ENCODE measurements at places on chromosomes 6 and 20.

DNA sequence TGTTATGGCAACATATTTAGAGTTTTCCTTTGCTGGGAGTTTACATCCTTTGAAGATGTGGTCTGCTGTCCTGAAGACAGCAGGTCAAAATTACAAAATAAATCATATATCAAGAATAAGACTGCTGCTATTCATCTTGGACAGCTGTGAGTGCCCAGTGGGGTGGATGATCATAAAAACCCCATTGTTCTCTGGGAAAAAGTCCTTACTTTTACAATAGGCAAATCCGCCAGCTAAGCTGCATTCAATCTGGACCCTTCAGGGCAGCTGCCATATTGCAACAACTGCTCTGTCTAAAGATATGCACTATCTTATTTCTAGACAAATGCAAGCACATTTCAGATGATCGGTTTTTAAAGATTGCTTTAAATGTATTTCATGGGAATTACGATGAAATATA is 19.4 kb downstream of the CASS4 start:
- no peak for DNase-seq

DNA sequence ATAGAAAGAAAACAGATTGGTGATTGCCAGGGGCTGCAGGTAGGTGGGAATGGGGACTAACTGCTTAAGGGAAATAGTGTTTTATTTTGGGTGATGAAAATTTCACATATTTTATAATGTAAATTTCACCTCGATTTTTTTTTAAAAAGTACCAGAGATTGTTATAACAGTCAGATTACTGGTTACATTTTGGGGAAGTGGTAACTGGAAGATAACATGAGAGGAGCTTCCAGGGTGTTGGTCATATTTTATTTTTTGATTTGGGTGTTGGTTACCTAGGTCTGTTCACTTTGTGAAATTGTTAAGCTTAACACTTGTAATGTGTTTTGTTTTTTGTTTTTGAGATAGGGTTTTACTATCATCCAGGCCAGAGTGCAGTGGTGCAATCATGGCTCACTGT is 17.2 kb upstream of the CRIP3 start:
- no peak for DNase-seq

- DNase-seq: peak; percentile 85
Observed at GRCh38 chr6:28943557-28944411, 20.0 kb upstream of the TRIM27 start.

DNA sequence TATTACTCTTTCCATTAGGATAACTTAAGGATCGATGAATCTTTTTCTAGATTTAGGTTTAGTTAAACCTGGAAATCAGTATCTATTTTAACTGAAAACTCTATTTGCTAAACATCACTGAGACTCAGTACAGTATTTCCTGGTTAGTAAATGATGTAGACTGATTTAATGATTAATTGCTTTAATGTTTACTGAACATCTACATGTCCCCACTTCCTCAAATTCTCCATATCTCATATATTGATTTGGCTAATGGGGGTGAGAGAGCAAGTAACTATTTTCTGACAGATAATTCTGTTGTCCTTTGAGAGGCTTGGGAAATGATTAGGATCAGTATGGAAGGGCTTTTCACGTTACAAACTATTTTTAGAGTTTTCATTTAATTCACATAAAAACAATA is 10.3 kb downstream of the MKKS start:
- DNase-seq: no peak

GRCh38 chr20:46349035-46349741 is 40.9 kb upstream of the CDH22 start:
- peak; percentile 64 for DNase-seq

GRCh38 chr20:21238818-21239536 is 64.2 kb upstream of the XRN2 start:
- DNase-seq: no peak

GRCh38 chr6:111658462-111659154 is 52.9 kb upstream of the TRAF3IP2 start:
- DNase-seq: no peak

GRCh38 chr6:2531426-2532215 is 219.1 kb downstream of the MYLK4 start:
- DNase-seq: no peak

- DNase-seq: peak; percentile 56
Observed at GRCh38 chr20:44070139-44070900, 116.7 kb downstream of the JPH2 start.

DNA sequence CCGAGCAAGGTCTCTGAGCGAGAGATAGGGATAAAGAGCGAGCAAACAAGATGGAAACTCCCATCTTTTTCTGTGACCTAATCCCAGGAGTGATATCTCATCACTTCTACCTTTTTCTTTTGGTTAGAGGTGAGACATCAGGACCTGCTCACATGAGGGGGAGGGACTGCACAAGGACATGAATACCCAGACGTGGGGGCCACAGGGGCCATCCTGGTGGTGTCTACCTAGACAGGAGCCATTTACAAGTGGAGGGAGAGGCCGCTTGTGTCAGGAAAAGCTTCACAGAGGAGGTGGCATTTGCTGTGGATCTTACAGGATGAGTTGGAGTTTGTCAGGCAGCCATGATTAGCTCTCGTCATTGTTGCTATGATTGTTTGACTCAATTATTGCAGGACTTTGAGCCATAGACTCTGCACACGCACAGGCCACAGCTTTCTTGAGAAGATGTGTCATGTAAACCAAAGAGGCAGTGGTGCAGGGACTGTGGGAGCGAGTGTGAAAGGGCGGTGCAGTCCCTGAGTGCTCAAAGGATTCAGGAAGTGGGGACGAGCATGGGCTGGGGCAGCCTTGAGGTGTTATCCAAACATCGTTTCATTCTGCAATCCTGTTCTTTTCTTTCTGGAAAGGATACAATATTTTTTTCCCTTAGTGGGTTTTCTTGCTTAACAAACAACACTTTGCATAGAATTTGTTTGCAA is 7.7 kb downstream of the NPEPL1 start:
- peak; percentile 40 for DNase-seq

- DNase-seq: no peak
Observed at GRCh38 chr20:8020314-8021079, 936 bp upstream of the TMX4 start.

- no peak for DNase-seq
Observed at GRCh38 chr6:131331873-131332781, 196.9 kb downstream of the AKAP7 start.

GRCh38 chr6:74964871-74965441 is 240.9 kb downstream of the COL12A1 start:
- DNase-seq: no peak

DNA sequence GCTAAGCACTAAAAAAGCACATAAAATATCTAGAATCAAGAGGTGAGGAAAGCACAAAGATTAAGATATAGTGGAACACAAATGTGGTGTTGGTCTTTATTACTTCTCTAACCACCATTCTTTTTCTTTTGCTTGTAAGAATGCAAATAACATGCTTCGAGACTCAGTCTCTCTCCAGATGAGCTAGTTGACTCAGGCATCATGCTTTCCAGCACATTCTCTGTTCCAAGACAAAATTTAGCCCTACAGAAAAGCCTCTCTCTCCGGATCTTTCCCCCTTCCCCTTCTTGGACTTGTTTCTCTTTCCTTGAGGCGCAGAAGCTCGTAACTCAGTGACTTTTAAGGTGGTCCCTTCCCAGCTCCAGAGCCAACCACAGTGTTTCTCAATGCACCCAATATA is 91.0 kb downstream of the FNDC1 start:
- DNase-seq: no peak

DNA sequence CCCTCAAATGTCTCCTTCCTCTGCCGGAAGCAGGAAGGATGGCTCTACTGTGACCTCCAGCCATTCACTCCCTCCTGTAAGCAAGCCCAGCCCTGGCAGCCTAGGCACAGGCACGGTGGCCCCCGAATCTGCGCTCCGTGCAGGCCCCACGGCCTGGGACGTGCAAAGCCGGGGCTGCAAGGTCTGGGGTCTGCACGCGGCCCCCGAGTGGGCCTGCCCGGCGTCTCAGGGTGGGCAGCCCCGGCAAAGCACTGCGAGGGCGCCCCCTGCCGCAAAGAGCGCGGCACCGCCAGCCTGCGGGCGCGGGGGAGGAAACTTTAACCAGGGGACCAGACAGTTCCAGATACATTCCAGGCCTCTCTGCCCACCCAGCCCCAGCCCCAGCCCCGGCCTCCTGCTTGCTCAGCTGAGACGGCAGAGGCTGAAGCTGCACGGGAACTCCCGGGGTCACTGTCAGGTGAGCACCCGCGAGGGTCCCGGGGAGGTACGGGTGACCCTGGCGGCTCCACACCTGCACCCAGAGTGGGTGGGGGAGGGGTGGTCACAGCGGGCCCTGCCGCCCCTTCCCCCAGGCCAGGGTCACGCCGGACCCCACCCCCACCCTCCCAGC is 98.8 kb downstream of the ASXL1 start:
- DNase-seq: peak; percentile 28

GRCh38 chr6:169935861-169936260 is 184.4 kb downstream of the ERMARD start:
- DNase-seq: no peak

DNA sequence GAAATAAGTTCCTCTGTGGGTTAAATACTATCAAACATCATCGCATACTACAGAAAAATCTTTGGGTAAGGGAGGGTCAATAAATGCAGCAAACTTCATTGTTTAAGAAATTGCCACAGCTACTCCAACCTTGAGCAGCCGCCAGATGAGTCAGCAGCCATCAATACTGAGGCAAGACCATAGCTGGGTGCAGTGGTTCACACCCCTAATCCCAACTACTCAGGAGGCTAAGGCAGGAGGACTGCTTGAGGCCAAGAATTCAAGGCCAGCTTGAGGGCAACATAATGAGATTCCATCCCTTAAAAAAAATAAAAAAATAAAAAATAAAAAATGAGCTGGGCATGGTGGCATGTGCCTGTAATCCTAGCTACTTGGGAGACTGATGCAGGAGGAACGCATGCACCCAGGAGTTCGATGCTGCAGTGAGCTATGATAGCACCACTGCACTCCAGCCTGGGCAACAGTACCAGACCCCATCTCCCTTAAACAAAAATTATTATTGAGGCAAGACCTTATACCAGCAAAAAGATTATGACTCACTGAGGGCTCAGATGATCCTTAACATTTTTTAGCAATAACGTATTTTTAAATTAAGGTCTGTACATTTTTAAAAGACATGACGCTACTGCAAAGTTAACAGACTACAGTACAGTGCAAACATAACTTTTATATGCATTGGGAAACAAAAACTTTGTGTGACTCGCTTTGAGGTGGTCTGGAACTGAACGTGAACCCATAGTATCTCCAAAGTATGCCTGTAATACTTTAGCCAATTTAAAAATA is 8.8 kb downstream of the SRPK1 start:
- DNase-seq: no peak

Measured in activated CD8-positive, alpha-beta T cell treated with anti-CD3 and anti-CD28 coated beads for 36 hours (primary cell).